Putamen (tissue), 1 donor: ENCODE measurements at places on chromosomes 7 and 10.
A peak's percentile ranks its signal among the peaks of the same experiment; 100 is the strongest.

DNA sequence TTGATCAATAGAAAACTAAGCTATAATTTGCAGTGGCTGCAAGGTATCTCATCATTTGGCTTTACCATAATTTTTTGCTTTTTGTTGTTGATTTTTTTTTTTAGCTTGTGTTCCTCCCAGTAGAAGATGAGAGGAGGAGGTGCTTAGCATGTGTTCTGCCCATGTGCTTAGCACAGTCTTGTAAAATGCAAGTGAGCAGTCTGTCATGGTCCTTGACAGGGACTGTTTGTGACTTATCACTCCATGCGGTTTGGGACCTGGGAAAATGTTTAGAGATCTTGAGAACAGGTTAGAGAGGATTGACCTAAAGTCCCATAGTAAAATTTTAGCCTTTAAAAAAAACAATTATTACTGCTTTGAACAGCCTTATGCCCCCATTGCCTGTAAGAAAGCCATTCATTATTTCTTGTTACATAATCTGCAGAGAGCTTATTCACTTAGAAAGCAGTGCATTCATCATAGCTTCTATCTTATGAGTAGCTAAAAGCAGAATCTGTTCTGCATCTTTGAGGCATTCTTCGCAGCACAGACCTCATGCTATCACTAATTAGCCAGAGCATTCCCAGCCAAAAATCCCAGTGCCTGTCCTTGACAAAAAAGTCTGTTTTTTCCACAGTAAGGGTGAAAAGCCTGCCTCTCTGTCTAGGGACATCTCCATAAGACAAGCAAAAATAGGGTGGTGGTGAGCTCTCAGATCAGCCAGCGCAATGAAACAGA lies 748.7 kb upstream of the GALNT17 start:
- DNase-seq, result no peak

GRCh38 chr10:32256613-32257437 lies 90.1 kb downstream of the EPC1 start:
- peak; percentile 65 for DNase-seq

DNA sequence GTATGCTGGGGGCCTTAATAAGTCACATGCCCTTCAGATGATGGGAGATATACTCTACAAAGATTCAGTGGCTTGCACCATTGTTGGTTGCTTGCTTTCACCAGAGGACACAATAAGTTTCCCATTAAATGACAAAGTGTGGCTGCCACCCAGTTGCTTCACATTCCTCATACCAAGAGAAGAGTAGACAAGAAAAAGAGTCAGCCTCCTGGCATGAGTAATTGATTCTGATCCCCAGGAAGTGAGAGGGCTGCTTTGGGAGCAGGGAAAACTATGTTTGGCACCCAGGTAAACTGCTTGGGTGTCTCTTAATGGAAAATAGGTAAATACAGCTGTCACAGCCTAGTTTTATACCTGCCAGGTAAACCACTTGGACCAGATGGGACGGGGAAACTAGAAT lies 66.7 kb upstream of the IL6 start:
- DNase-seq, result no peak

DNA sequence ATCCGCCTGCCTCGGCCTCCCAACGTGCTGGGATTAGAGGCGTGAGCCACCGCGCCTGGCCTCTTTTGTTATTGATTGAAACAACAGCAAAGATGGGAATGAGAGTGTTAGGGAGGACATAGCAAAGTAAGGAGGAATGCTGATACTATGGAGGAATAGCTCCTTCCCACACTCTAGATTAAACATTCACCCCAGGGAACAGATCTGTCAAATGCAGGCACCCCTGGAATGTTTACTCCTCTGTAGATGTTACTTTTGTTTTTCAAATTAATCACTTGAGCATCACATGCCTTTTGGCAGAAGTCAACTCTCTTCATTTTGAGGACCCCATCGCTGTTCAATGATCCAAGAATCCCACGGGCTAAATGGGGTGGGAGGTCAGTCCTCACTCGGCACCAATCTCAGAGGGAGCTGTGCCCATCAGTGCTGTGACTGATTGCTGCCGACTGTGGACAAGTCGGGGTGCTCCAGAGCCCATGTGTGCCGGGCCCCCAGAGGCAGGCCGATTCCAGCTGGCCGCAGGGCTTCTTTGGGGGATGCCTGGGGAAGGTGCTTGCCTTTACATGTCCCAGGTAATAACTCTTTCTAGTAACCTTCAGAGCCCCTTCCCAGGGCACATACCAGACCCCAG lies 10.2 kb upstream of the COBL start:
- no peak for DNase-seq

- DNase-seq, result no peak
Measured at GRCh38 chr10:75350791-75351190, 50.8 kb downstream of the ZNF503 start.

GRCh38 chr7:158664406-158664805 lies 40.2 kb downstream of the NCAPG2 start:
- DNase-seq, result peak; percentile 78

DNA sequence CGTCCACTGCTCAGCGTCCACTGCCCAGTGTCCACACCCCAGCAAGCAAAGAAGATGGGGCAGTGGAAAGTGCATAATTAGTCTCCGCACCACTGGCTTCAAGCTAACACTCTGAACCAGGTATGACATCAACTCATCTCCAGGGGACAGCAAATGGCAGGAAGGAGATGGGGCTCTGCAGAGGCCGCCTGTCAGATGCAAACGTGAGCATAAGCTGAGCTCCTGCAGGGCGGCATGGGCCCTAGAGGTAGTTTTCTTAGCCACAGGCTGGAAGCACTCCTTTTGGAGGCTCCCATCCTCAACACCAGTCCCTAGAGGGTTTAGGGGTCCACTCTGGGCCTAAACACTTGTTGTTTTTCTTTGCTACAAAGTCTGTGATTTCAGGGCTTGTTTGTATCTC lies 335.8 kb upstream of the MKI67 start:
- no peak for DNase-seq

- DNase-seq, result no peak
Measured at GRCh38 chr7:2983586-2983985, 60.1 kb downstream of the CARD11 start.

GRCh38 chr10:130485236-130485957 lies 349.2 kb downstream of the GLRX3 start:
- no peak for DNase-seq

DNA sequence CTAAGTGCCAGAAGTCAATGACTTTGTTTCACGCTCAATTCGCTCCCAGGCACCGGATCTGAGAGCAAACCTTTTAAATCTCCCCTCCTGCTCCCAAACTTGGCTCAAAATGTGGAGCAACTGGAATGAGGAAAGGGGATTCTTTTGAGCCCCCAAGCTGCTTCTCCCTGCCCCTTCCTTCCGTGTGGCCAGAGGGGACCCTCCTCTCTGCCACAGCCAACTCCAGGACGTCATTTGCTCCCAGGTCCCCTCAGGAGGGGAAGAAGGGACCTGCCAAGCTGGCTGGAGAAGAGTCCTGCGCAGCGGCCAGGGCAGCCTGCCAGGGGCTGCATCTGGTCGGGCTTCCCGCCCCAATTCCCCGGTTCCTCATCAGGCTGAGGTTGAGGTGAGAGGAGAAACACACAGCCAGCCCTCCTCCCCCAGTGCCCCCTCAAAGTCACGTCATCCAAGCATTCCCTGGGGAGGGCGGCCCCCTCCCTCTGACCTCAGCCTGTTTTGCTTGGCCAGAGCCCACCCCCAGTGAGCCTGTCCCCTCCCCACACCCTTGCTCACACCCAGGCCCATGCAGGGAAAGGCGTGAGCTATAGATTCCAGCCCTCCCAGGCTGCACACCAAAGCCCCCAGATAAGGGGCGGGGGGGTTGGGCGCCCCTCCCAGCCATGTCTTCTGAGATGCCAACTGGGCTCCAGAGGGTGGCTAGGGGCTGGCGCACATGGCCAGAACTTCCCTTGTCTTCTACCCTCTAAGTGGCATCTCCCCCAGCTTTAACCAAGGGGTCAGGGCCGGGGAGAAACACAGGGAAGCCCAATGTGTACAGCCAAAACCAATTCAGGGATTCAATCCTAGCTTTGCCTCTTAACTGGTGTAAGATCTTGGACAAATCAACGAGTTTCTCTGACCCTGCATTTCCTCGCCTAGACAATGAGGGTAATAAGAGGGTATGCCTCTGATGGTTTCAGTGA lies 35.0 kb downstream of the SH3PXD2A start:
- DNase-seq, result no peak

DNA sequence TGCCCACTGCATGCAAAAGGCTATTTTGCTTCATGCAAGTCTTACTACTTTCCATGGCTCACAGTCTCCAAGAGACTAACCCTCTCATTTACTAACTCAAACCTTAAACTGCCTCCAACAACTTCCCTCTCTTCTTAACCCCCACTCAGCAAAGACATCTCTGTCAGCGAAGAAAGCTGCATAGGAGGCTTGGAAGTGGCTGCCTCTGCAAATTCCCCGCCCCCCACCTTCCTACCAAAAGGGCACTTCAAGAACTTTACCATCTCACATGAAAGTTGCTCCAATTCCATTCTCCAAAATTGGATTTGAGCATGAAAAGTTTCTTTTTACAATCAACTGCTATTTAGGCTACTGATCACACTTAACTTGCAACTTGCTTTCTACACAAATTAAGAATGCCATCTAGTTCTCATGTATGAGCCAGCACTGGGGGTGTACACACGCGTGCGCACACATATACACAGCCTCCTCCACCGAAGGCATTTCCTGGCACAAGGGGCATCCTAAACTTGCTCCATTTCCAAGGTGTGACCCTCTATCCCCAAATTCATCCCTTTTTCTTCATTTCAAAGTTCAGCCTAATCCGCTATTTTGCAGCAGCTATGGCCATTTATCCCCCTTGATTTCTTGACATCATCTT lies 1.8 kb downstream of the CCDC6 start:
- no peak for DNase-seq

GRCh38 chr10:98167191-98167590 lies 32.7 kb downstream of the R3HCC1L start:
- no peak for DNase-seq

GRCh38 chr7:141738592-141739013 lies 445 bp downstream of the SSBP1 start:
- no peak for DNase-seq

- DNase-seq, result no peak
Measured at GRCh38 chr10:29430101-29430500, 141.2 kb downstream of the LYZL1 start.

- DNase-seq, result no peak
Measured at GRCh38 chr7:135980012-135980551, 2.9 kb upstream of the MTPN start.

- DNase-seq, result no peak
Measured at GRCh38 chr7:18572154-18572553, 76.6 kb downstream of the HDAC9 start.

- DNase-seq, result no peak
Measured at GRCh38 chr10:71782221-71782916, 9.0 kb upstream of the VSIR start.

GRCh38 chr10:68665841-68666240 lies 55.2 kb upstream of the CCAR1 start:
- DNase-seq, result no peak

GRCh38 chr7:42611961-42612360 lies 299.9 kb downstream of the C7orf25 start:
- no peak for DNase-seq

DNA sequence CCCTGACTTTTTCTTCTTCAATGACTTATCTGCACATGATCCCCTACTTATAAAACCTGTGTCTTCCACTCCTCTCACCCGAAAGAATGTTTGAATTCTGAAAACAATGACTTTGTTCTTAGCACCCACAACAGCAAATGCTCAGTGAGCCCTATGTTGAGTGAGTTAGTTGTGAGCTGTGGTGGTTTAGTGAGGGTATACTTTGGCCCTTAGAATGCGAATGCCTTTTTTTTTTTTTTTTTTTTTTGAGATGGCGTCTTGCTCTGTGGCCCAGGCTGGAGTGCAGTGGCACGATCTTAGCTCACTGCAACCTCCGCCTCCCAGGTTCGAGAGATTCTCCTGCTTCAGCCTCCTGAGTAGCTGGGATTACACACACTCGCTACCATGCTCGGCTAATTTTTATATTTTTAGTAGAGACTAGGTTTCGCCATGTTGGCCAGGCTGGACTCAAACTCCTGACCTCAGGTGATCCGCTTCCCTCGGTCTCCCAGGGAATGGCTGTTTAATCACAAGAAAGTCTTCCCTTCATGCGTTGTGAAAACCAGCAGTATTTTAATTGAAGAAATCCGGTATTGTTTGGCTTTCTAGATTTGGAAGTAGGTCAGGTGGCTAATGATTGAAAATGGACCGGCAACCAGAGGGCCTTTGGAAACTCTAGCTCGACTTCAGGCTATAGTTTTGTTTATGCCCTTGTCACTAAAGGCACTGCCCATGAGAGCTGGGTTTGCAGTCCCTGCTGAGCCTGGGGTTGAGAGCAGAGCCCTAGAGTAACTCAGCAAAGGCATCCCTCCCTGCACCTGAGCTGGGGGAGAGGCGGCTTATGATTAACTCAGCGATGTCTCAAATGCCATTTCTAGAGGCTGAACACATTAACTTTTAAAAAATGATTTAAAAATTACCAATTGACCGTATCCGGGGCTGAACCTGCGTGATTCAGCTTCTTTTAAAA lies 41.3 kb downstream of the CUX1 start:
- no peak for DNase-seq

DNA sequence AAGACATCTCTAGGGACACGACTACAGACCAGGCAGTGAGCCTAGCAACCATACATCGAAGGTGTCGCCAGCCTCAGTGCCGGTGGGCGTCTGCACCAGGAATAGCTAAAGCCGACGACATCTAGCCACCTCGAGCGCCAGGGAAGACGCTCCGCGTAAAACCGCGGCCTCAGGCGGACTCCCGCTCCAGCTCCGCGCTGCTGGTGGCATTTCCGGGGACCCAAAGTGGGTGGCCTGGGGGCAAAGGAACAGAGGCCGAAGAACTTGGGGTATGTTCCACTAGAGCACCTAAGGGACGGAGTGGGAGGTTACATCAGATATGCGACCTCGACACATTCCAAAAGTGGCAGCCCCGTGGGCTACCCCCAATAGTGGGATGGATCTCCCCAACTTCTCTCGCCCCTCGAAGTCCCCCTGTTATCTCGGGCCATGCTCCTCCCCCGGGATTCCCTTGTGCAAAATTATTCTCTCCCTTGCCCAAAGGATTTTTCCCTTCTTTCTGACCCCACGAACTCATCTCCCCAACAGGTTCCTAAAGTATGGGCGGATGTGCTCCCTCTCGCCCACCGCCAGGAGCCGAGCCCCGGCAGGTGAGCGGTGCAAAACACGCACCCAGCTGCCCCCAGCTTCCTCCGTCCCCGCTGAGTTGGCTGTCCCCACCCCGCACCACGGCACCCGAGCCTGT lies 1.2 kb downstream of the KCNMA1 start:
- no peak for DNase-seq

DNA sequence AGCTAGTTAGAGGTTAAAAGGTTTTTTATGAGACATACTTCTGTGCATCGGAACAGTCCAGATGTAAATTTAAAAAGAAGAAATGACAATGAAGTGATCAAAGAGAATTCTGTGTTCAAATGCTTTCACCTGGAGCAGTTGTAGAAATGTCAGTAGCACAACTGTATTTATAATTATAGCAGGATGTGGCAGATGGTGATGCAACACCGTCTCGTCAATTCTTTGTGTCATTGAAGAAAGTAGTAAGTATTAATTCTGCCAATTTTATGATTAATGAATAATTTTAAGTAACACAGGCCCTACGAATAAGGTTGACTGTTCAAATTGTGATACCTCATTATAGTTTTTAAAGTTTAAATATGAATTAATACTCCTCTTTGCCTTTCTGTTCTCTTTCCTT lies 171.1 kb downstream of the ADK start:
- DNase-seq, result no peak
